Endodermal cell (in vitro differentiated cells): ENCODE measurements at places on chromosomes 16 and 17. TPM values are rescaled to one million over a fixed set of nuclear protein-coding genes. Genes with fewer than 3 reads are reported as not detected.
A peak's percentile ranks its signal among the peaks of the same experiment; 100 is the strongest.

DNA sequence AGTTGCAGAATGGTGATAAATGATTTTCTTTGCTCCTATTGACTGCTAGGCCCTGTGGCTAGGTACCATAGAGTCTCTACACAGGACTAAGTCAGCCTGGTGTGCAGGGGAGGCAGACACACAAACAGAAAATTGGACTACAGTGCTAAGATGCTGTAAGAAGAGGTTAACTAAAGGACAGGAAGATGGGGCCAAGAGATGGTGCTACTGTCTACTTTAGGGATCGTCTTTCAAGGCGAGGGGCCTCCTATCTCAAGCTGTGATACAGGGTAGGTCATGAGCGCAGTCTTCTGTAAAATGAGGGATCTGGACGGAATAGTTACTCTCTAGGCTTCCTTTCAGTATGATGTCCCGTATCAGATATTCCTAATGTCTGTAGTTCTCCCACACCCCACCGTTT lies 817 bp downstream of the NME1 start:
- DNase-seq, result no peak

DNA sequence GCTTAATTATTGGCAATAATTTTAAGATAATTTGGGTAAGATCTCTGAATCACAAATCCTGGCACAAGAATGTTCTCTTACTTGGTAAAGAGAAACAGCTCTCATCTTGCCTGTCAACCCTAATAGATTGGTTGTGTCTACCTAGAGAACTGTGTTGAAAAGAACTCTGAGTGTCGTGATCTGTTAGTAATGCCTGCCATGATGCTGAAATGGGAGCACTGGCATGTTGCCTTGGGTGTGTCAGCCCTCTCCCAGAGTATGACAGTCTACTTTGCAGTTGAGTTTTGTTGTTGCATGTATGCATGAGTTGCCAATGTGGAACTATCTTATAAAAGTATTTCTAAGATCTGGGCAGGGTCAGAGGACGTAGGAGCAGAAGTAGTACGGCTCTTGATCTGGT lies 221.4 kb downstream of the MAF start:
- no peak for DNase-seq

- DNase-seq, result no peak
Observed at GRCh38 chr16:88758227-88758943, 26.6 kb downstream of the PIEZO1 start.

- no peak for DNase-seq
Observed at GRCh38 chr16:78224342-78224741, 124.9 kb downstream of the WWOX start.

ARL2BP gene
- 21.7 to 31.3 TPM (median 30.5 TPM) in 3 replicates for total RNA-seq

- no peak for DNase-seq
Observed at GRCh38 chr17:80751946-80752581, 207.4 kb downstream of the RPTOR start.

DNA sequence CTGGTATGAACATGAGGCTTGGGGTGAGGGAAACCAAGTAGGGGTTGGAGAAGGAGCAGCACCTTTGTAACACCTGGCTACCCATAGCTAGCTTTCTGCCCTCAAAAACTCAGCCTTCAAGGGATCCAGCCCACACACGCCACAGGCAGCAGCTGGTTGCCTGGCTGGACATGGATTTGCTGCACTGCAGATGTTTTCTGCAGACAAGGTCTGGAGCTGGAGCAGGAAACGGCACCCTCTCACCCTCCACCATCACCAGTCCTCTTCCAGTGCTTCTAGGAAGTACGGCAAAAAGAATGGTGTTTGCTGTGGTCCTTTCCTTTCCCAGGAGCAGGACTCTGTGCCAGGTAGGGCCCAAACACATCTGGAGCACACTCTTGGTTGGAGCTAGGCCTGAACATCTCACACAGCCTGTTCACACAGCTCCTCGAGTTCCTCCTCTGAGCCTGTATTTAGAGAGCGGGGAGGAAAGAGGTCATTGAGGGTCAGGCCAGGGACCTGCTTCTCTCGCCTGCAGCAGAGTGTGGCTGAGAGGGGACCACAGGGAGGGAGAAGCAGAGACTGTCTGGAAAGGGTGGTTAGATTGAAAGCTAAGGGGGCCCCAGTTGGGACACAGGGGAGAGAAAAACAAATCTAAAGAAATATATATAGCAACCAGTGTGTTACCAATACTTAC lies 2.7 kb upstream of the SUPT4H1 start:
- DNase-seq, result no peak

DNA sequence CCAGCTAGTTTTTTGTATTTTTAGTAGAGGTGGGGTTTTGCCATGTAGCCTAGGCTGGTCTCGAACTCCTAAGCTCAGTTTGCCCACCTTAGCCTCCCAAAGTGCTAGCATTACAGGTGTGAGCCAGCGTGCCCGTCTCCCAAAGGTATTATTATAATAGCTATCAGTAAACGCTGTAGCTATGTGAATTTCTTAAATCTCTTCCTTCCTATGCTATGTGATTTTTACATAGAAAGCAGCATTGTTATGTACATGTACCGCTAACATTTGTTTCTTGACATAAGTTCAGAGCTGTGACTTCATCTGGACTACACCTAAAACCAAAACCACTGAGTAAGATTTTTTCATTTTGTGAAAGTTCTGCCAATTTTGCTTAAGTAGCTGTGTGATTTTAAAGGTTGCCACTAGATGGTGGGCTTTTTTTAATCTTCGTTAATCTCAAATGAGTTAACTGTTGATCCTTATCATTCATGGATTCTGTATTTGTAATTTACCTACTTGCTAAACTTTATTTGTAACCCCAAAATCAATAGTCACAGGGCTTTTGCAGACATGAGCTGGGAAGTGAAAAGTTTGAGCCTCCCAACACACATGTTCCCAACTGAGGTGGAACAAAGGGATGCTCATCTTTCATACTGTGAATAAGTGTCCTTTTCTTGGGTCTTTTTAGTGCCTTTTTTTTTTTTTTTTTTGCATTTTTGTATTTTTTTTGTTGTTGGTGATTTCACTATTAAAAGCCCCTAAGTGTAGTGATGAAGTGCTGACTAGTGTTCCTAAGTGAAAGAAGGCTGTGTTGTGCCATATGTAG lies 21.9 kb downstream of the PRKAR1A start:
- no peak for DNase-seq

DNA sequence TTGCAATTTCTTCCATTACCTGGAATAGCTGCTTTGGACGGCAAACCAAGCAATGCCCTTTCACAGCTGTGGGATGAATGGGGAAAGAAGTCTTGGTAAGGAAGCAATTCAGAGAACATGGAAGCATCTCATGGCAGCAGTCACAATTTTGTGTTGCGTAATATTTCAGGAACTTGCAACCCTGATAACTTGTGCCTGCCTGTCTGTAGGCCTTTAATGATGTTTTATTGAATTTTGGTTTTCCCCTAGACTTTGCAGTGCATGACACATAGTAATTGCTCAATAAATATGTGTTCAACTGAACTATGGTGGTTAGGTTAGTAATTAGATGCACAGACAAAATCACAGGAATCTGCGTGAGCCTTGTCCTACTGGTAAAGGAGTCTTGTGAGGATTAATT lies 439.5 kb downstream of the WWOX start:
- DNase-seq, result no peak

- DNase-seq, result no peak
Observed at GRCh38 chr16:11004973-11005610, 60.7 kb downstream of the CLEC16A start.

GRCh38 chr17:43040655-43041054 lies 15.6 kb downstream of the RND2 start:
- no peak for DNase-seq

GUCY2D gene
- total RNA-seq, result 0.68 and 1.6 TPM in 2 replicates

KRTAP4-4 gene
- total RNA-seq, result not detected in 2 replicates

GRCh38 chr16:2026461-2027023 lies at the start of gene NHERF2:
Gene NHERF2 (plus strand): TSS chr16:2026902. CDS start chr16:2027006, 104 bp downstream.
- DNase-seq, result peak; percentile 78

- no peak for DNase-seq
Observed at GRCh38 chr16:707062-707538, 1.5 kb upstream of the FBXL16 start.

MYH13 gene
- total RNA-seq, result not detected in 3 replicates

- no peak for DNase-seq
Observed at GRCh38 chr16:56977216-56977615, 12.1 kb upstream of the NLRC5 start.

DNA sequence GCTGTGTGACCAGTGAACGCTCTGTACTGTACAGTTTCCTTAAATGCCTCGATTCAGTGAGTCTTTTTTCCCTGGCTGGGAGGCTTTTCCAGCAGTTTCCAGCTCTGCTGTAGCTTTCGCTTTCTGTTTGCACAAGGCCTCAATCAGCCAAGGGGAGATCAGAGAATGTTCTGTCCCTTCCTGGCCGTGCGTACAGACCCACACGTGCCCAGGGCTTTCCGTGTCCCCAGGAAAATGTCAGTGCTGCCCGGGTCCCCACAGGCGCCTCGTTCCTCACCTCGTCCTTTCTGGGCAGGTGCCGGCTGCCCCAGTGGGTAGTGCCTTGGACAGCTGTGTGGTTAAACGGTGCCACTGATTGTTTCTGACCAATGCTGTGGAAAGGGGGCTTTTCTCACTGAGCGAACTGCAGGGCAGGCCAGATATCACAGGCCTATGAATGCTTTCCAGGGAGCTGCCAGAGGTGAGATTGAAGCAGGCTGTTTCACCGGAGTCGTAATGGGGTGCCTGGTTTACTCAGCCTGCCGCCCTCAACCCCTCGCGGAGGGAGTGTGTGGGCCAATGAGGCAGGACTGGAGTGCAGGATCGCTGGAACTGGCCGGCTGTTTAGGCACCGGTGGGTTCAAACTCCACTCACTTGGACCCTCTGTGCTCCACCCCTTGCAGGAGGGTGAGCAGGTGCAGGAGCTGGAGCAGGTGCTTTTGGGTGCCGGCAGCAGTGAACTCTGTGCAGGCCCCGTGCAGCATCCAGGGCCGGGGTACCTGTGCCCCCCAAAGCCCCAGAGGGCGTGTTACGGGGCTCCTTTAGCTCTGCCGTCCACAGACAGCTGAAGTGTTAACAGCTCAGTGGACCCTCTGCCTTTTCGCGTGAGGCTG lies 44.4 kb downstream of the ZNF778 start:
- no peak for DNase-seq

DNA sequence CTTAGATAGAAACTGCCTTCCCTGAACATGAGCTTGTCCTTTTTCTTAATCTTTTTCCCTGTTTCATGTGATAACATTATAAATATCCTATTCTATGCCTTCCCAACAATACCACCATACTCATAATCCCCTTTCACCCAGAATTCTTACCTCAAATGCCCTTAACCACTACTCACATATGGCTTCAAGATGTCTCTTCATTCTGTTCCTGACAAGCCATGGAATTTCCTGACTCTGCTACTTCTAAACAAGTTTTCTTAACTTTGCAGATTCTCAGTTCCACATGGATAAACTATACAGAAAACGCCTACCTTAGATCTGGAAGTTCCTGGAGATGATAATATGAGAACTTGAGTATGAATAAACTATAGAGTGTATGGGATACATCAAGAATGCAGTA lies 1217.8 kb downstream of the CDH8 start:
- DNase-seq, result no peak

DNA sequence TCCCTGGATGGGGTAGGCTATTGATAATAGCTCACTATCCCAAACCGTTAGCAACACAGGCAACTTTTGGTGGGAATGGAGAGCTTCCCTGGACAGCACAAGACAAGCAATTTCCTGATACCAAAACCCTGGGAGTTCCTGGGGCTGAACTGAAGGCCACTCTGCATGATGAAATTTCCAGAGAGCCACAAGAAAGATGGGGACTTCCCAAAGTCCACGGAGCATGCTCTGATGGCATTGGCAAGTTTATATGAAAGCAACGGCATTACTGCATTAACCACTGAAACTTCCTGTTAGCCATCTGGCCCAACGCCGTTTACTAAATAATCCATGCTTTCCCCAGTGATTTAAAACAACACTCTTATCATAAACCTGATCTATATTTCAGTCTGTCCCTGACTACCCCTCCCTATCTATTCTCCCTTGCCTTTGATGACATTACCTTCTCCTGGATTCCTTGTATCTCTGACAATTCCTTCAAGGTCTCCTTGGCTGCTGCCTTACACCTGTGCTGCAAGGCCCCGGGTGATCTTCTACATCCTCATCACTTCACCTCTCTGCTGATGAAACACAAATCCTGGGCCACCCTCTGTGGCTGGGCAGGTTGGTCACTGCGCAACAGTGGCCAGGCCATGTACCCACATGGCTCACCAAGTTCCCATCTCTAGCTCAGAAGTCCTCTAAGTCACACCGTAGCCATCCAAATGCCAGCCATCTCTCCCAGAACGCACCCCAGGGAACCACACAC lies 108.5 kb upstream of the RCVRN start:
- no peak for DNase-seq
